ENCODE measurements at places on chromosomes 7 and 10.

DNA sequence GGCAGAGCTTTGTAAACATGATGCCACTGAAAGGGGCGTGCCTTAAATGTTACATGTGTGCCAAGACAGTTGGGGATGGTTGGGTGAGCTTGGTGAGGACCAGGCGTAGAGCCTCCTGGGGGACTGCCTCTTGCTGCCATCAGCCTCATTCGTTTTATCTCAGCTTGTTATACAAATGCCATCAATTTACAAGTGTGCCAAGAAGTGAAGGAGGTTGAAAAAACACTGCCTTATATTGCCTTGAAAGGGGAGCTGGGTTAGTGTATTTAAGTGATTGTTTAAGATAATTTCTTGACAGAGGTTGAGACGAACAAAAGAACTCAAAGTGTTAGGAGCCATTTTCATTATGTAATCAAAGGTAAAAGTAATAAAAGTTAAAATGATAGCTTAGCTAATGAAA is 354.7 kb downstream of the PHTF2 start:
- no peak for DNase-seq

DNA sequence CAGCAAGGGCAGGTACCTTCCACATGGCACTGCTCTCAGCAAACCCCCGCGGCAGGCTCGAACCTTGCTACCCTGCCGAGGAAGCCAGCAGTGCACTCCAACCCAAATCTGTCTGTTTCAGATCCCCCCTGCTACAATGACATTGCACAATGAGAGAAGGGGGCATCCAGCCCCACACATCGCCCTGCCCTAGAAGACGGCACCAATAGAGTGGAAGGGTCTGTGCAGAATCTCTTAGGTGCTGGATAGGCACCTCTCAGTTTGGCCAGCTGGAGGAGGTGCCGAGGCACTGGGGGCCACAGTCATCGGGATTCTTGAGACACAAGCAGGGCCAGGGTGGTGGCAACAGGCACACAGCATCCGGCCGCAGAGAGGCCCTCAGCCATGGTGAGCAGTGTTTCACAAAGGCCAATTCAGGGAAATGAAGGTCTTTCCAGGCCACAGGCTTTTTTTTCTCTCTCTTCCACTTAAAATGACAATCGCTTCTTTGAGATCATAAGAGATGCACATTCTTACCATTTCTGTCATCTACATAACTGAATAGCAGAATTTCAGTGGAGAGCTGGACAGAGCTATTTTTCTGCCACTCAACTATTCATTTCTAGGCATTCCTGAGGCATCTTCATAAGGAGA is 281.3 kb downstream of the TNS3 start:
- DNase-seq = no peak

DNA sequence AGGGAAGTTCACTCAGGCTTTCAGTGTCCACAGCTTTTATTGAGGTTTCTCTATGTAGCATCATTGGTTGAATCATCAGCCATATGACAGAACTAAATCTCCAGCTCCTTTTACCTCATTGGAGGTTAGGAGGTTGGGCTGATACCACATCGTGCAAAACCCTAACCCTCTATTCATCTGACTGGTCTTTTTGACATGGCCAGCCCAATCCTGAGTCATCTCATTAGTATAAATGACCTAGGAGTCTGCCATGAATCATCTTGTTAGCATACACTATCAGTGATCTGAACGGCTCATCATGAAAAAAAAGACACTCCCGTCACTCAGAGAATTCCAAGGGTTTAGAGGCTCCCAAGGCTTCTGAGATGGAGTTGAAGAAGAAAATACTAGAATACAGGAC is 669.8 kb upstream of the POT1 start:
- DNase-seq = no peak

DNA sequence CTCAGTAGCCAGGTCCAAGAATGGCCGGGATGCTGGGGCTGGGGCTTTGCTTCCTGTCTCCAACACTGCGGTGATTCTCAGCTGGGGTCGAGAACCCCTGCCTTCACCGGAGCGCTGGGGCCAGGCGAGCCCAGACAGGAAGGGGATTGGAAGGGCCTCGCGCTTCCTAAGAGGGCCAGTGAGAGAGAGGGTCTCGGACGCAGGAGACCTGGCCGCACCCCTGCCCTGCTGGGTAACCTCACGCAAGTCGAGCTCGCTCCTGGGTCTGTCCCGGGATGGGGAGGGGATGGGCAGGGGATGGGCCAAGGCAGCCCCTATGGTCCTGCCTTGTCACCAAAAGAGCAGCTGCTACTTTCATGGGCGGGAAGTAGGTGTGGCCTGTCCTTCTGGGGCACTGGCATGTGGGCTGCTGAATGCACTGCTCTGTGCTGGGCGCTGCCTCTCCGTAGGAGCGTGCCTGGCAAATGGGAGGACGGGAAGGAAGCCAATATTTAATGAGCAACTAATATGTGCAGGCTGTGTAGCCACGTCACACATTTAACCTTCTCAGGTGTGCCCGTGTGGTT is 20.0 kb downstream of the KCNK18 start:
- DNase-seq = no peak

DNA sequence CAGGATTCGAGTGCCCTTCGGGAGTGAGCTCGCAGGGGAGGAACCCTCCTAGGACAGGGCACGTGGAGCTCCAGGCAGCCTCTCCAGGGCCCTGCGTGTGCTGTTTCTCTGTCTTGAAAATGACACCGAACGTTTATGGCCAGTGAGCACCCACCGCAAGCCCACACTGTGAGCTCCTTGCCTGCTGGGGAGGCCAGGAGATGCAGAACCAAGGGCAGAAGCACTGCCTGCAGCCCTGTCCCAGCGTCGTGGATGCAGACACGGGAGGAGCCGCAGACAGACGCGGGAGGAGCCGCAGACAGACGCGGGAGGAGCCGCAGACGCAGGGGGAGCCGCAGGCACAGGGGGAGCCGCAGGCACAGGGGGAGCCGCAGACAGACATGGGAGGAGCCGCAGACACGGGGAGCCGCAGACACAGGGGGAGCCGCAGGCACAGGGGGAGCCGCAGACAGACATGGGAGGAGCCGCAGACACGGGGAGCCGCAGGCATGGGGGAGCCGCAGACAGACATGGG is 314.4 kb downstream of the PTPRN2 start:
- DNase-seq = no peak

DNA sequence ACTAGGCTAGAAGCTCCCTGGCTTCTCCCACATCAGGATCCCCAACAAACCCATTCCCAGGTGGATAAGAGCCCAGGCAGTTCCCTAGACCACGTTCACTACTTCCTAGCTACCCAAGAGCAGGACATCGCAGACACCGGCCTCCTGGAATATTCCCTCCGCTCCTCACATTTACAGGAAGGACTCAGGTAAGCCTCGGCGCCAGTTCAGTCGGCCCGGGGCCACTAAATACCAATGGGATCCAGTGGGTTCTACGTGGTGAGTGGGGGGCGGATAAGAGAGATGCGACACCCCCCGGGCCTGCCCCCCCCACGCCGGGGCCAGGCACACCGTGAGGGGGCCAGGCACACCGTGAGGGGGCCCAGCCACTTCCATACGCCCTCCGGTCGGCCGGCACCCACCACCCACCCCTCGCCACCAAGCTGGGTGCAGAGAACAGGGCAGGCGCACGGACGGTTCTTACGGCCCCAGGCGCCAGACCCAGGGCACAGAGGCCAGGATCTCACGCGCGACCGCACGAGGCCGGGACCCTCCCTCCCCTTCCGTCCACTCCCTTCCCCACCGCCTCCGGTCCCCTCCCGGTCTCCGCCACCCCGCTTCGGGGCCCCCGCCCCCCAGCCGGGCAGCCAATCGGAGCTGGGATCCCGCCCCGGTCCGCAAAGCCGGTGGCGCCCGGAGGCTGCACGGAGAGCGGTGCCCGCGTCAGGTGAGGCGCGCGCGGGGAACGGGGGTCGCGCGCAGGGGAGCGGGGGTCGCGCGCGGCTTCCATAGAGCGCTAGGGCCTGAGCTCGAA is at the start of gene BLVRA:
BLVRA (plus strand) TSS at position 652 of the 793 bp plus-strand sequence. CDS start 12,479 bp downstream, outside the sequence.
- peak; percentile 53 for DNase-seq

DNA sequence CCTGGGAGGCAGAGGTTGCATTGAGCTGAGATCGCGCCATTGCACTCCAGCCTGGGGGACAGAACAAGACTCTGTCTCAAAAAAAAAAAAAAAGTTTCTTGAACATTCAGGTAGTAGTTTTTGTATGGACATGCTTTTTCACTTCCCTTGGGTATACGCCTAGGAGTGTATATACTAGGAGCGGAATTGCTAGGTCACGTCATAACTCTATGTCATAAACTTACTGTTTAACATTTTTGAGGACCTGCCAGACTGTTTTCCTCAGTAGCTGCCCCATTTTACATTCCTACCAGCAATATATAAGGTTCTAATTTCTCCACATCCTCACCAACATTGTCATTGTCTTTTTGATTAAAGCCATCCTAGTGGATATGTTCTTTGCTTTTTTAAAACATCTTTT is 51.6 kb downstream of the MKI67 start:
- no peak for DNase-seq
